ENCODE measurements at places on chromosomes 4 and X.

DNA sequence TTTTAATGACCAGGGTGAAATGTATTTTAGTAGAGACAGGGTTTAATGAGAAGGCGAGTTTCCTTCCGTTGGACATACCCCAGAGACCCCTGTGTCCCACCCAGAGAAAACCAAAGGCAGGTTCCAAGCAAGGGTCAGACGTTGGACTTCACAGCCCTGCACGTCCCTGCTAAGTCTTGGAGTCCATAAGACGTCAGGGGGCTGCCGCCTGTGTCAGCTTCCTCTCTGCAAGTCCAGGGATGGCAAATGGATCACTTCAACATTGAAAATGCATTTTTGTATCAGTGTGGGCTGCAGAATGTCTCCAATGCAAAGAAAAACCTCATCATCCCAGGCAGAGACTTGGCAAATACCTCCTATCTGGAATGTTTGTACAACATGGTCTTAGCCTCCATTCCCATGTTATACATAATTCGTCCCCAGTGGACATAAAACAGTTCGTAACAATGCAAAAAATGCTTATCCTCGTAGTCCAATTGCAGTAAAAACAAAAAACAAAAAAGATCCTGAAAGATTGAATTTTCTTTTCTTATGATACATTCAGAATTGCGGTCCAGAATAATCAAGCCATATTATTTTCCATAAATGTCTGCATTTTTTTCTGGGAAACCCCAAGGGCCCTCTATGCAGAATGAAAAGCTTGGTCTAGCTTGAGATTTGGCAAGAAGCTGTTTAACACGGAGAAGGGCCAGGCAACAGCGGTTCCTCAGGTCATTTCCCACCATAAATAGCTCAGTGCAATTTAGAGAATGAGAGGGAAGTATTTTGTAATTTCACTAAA, 190.9 kb downstream of the SHOX start:
- DNase-seq, result no peak

DNA sequence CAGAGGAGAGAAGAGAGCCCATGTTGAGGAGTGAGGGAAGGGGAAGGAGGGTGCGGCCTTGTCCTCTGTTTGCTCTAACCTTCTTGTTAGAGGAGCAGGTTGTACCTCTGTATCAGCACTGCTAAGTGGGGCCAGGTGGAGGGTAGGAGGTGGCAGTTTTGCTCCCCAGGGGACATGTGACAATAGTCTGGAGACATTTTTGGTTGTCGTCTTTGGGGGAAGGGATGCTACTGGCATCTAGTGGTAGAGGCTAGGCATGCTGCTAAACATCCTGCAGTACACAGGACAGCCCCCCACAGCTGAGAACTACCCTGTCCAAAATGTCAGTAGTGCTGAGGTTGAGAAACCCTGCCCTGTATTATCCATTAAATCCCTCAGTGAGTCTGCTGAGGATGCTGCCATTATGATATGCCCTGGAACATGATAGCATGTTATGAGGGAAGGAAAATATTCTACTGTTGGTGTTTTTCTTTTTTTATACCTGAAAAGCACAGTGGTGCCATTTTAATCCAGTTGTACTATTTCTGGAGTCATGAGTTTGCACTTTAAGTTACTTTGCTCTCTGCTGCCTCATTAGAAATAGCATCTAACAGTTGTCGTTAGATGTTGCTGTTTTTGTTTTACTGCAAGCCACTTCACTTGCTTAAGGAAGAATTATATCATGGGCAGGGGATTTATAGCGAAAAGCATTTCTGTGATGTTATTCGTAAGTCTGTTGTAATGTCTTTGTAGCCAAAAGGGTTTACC, 90.6 kb downstream of the LRP2BP start:
- DNase-seq, result no peak

- DNase-seq, result no peak
Observed at GRCh38 chr4:40190880-40191815, 5.7 kb upstream of the RHOH start.

DNA sequence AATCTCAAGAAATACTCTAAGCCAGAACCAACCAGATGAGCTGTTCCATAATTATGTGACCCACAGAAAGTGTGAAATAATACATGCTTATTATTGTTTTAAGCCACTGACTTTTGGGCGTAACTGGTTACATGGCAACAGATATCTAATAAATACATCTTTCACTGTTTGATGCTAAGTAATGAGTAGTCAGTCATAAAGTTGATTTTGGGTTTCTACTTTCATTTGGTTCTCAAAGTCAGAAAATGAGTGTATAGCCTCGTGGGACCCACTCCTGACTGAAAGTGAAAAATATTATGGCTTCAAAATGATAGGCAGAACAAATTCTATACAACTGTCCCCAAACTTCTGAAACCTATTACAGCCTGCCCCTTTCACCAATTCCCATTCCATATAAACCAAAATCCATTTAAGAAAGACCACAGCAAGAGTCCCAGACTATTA, 88.0 kb upstream of the CBR4 start:
- no peak for DNase-seq

DNA sequence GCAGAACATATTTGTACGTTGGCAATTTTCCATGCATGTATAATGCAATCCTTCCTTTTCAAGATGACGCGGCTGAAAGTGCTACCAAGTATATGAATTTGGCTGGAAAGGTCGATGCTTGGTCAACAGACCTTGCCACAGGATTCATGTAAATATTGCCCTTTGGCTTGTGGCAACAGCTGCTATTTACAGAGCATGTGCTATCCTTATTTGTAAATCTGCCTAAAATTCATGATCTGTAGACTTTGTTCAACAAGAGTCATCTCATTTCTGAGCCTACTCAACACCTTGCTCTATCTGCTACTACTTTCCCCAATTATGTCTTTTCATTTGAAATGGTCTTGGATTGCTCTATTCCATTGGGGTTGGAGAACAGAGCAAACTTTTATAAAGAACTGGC, 1.9 kb upstream of the SMARCA1 start:
- DNase-seq, result no peak

DNA sequence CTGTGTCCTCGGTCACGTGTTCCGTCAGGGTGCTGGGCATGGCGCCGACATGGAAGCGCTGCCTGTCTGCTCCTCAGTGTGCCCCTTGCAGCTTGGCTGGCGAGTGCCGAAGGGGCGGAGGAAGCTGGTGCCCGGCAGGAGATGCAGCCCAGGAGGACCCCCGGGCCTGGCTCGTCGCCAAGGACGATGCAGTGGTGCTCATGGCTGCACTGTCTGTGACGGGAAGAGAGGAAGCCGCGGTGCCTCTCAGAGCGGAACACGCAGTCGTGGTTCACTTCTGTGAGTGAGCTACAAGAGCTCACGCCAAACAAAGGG, 38.1 kb downstream of the FGFRL1 start:
- DNase-seq, result no peak

DNA sequence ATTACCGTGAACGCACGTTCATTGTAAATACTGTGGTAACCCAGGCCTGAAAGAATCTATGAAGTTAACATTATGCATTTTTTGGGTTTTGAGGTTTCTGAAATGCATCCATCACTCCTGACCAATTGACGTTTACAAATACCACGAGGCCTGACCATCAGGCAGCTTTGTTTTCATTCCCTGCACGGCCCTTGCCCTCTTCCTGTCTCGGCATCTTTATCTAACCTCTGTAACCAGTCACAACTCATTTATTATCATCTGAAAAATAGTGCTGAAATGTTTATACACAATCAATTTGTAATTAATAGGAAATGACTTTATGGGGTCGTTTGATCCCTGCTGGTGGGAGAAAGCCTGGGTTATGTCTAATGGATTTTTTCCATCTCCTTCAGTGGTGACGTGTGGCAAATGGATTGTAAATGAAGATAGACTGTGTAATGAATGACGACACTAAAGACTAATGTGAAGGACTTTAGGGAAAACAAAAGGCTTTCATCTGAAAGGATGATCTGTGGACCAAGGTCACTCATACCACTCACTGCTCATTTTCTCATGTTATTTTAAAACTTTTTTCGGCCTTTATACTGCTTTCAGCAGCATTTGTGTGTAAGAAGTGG, 102.7 kb upstream of the SORBS2 start:
- DNase-seq, result no peak

GRCh38 chr4:153197301-153197700, 6.9 kb upstream of the TRIM2 start:
- no peak for DNase-seq

DNA sequence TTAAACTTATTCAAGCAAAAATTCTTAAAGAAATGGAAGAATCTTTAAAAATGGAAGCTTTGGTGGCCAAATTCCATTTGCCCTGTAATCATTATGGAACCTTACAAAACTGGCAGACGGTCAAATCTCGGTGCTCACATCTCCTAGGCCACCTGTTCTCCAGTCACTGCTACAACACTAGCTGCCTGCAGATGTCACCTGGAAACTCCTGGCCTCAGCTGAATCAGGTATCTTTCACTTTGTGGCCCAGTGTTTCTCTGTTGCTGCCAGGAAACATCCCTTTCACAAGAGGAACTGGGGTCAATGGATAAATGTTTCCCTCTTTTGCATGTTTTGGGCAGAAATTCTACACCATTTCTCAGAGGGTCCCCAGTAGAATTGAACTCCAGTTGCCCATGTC, 4.2 kb upstream of the CXCL3 start:
- DNase-seq, result no peak

GRCh38 chr4:168098248-168098717, 5.9 kb downstream of the ANXA10 start:
- DNase-seq, result no peak

GRCh38 chrX:48663241-48663640, 20.4 kb upstream of the WAS start:
- no peak for DNase-seq

- DNase-seq, result no peak
Observed at GRCh38 chrX:97401154-97401553, 517.4 kb downstream of the RPA4 start.

DNA sequence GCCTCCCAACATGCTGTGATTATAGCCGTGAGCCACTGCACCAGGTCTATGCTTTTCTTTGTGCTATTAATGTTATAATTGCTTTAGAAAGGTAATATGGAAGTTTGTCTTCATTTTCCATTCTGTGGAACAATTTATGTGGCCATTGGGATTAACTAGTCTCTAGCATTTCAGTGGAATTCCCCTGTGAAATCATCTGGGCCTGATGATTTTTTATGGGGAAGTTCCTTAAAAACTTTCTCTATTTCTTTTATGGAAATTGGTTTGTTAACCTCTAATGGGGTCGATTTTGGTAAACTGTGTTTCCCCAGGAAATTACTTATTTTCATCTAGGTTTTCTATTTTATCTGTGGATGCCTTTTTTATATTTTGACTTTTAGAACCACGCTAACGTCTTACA, 11.3 kb downstream of the TIMP1 start:
- DNase-seq, result no peak

- DNase-seq, result no peak
Observed at GRCh38 chrX:122094611-122095010, 1047.2 kb downstream of the GLUD2 start.

All from stimulated activated CD4-positive, alpha-beta T cell treated with anti-CD3 and anti-CD28 coated beads, Interleukin-4, amount 100 ng/mL, for 48 hours (primary cell).